ENCODE measurements at places on chromosomes 4 and X.

DNA sequence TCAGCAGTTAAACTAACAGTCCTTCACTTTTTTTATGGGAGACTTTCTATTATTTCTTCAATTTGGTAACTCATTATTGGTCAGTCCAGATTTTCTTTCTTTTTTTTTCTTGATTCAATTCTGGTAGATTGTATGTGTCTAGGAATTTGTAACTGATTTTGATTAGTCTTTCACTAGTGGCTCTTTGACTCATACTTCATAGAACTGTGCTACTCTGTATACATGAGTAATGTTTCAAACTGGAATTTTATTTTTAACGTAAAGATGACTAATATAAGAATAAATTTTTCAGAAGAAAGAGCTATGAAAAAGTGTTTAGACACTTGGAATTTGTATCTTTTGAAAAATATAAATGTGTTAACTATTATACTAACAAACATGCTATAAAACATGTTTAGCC, 813.0 kb downstream of the TRAM1L1 start:
- no peak for DNase-seq

GRCh38 chr4:123127875-123128274, 205.5 kb upstream of the NUDT6 start:
- DNase-seq = peak; percentile 94

DNA sequence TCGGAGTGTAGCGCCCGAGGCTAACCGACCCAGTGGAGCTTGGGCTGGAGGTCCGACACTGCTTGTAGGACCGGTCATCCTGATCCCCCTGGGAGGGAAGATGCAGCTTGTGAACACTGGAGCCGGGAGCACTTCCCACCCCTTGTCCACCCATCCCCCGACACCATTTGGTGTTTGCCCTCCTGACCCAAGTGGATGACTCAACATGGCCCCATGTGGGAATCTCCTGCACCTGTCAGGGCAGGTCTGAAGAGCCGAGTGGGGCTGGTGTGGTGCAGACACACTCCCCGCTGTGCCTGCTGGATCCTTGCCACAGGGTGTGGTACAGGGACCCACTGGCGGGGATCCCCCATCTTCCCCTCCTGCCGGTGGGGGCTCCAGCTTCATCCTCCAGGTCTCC, 90.0 kb upstream of the AFAP1 start:
- DNase-seq = no peak

GRCh38 chr4:86977621-86978184, 42.9 kb downstream of the AFF1 start:
- peak; percentile 53 for DNase-seq

- DNase-seq = no peak
Measured at GRCh38 chrX:46611658-46612362, 38.2 kb downstream of the CHST7 start.

DNA sequence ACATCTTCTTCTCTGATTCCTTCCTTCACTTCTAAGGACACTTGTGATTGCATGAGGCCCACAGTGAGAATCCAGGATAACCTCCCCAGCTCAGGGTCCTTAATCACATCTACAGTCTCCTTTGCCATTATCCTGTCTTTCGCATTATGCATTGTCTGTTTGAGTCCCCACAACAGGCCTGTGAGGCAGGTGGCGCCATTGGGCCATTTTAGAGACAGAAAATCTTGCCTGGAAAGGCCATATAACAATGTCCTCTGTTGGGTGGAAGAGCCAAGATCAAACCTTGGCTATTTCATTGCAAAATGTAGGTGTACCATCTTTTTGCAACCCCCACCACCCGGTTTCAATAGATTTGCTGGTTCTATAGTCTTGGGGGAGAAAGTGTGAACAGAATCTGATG, 11.8 kb upstream of the DCUN1D4 start:
- peak; percentile 49 for DNase-seq

DNA sequence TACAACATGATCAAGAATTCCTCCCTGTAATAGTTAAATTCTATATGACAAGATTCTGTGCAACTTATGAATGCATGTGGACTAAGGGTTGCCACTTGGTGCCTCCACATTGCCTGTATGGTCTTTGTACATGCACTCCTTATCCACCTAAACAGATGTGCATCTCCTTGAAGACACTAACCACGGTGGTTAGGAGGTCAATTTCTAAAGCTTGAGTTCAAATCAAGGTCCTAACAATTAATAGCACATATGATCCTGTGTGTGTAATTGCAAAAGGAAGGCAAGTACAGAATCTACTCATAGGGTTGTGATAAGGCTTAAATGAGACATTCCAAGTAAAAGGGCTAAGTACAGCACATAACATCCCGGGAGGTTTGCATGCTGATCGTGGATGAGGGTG, 1.5 kb upstream of the IL21 start:
- DNase-seq = no peak

DNA sequence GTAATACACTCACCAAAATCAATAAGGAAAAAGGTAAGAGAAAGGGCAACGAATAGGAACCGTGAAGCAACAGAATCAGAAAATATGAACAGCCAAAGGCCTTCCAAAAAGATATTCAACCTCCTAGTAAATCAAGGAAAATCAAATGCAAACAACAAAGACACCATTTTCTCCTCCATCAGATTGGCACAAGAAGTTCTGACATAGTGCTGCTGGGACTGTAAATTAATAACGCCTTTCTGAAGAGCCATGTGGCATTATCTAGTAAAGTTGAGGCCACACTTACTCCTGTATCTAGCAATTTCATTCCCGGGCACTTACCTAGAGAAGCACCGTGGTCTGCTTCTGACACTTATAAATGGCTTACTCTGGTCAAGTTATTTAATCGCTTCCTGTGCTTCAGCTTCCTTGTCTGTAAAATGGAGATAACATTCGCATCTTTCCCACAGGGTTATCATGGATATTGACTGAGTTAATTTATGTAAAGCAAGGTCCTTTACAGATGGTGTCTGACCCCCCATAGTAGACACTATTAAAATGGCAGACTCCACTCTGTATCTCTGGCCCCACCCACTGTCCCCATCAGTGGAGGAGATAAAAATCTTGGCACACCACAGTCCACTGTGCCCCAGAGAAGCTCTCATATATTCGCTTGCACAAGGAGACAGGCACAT, 20.5 kb upstream of the ENPP6 start:
- no peak for DNase-seq
